ENCODE measurements at places on chromosomes 6 and 20. TPM values are rescaled to one million over a fixed set of nuclear protein-coding genes. Genes with fewer than 3 reads are reported as not detected.

DYNLT2 gene
- 1.1 TPM for total RNA-seq

ZC2HC1B gene
- not detected for total RNA-seq

WFDC6 gene
- not detected for total RNA-seq

ACTL10 gene
- not detected for total RNA-seq

PTCRA gene
- total RNA-seq = not detected

DDX39B gene
- total RNA-seq = 132 TPM

C20orf204 gene
- total RNA-seq = 0.66 TPM

SLC32A1 gene
- total RNA-seq = not detected

TMEM217 gene
- total RNA-seq = not detected

TM9SF4 gene
- 20.4 TPM for total RNA-seq

RPS6KA2 gene
- total RNA-seq = 21.8 TPM

JAG1 gene
- total RNA-seq = 19.6 TPM

SMIM13 gene
- 12.4 TPM for total RNA-seq

SLC17A9 gene
- total RNA-seq = 0.55 TPM

SLC16A10 gene
- total RNA-seq = 167 TPM

POU3F2 gene
- total RNA-seq = 0.07 TPM

FOXP4 gene
- 11.4 TPM for total RNA-seq

RAMACL gene
- 5.6 TPM for total RNA-seq

C20orf96 gene
- 1.5 TPM for total RNA-seq

IPCEF1 gene
- total RNA-seq = 0.85 TPM

FOXA2 gene
- total RNA-seq = 0.72 TPM

HNF4A gene
- total RNA-seq = 0.51 TPM

MYT1 gene
- total RNA-seq = not detected

HSF2 gene
- 92.1 TPM for total RNA-seq

FKBP1C gene
- total RNA-seq = 0.20 TPM

ARFRP1 gene
- total RNA-seq = 27.6 TPM

C6orf141 gene
- total RNA-seq = 1.5 TPM

ELOVL2 gene
- 0.32 TPM for total RNA-seq

BCAS1 gene
- total RNA-seq = not detected

THBS2 gene
- 5.8 TPM for total RNA-seq

PRL gene
- total RNA-seq = not detected

SLC24A3 gene
- total RNA-seq = 3.3 TPM

CST1 gene
- total RNA-seq = not detected

NNAT gene
- total RNA-seq = 2.4 TPM

CD24 gene
- 1.1 TPM for total RNA-seq

BPIFB2 gene
- not detected for total RNA-seq

POM121L2 gene
- total RNA-seq = not detected

MCM9 gene
- total RNA-seq = 6.9 TPM

TAF4 gene
- total RNA-seq = 12.6 TPM

EYA2 gene
- total RNA-seq = 4.0 TPM

STMND1 gene
- not detected for total RNA-seq

FOXF2 gene
- total RNA-seq = 0.31 TPM

SPAG4 gene
- 1.4 TPM for total RNA-seq
